ENCODE measurements at places on chromosomes 3 and 15.

GRCh38 chr15:63191895-63192618 is 2.7 kb downstream of the RAB8B start:
- DNase-seq = no peak

- DNase-seq = no peak
Observed at GRCh38 chr15:23385886-23386430, 31.4 kb downstream of the GOLGA8S start.

DNA sequence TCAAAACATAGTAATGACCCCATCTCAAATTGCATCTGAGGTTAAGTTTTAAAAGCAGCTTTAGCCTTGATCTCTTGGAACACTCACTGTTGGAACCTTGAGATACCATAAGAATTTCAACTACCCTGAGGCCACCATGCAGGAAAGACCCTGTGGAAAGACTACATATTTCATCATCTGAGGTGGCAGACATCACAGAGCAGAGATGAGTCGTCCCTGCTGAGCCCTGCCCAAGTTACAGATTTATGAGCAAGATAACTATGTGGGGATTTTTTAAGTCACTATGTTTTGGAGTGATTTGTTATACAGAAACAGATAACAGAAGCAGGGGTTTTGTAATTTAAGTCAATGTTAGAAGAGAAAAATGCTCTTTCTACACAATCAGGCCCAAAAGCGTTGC is 168.4 kb downstream of the STAC start:
- DNase-seq = no peak

GRCh38 chr3:76308541-76308940 is 523.2 kb upstream of the ZNF717 start:
- no peak for DNase-seq
